ENCODE measurements at places on chromosomes 7 and 10. TPM values are rescaled to one million over a fixed set of nuclear protein-coding genes. Genes with fewer than 3 reads are reported as not detected.

The PLEKHA8 gene
- 13.5 TPM for total RNA-seq

The CCDC172 gene
- not detected for total RNA-seq

The HSPA14 gene
- total RNA-seq, result 46.0 TPM

The FOXP2 gene
- total RNA-seq, result not detected

The MSS51 gene
- total RNA-seq, result 1.5 TPM

The CRYGN gene
- total RNA-seq, result not detected

The C10orf62 gene
- not detected for total RNA-seq

The ANXA8L1 gene
- total RNA-seq, result not detected

The AGAP4 gene
- total RNA-seq, result 14.9 TPM

The LBX1 gene
- not detected for total RNA-seq

The MKI67 gene
- total RNA-seq, result 135 TPM

The ACTA2 gene
- 20.7 TPM for total RNA-seq

The NSUN5 gene
- 64.2 TPM for total RNA-seq

The GRID2IP gene
- 0.50 TPM for total RNA-seq

The SFTPD gene
- total RNA-seq, result not detected

The ASB10 gene
- not detected for total RNA-seq

The IKZF1 gene
- 232 TPM for total RNA-seq

The SPACDR gene
- total RNA-seq, result 1.4 TPM

The GIMAP5 gene
- total RNA-seq, result 60.1 TPM
